ENCODE measurements at places on chromosomes 13 and 19.

DNA sequence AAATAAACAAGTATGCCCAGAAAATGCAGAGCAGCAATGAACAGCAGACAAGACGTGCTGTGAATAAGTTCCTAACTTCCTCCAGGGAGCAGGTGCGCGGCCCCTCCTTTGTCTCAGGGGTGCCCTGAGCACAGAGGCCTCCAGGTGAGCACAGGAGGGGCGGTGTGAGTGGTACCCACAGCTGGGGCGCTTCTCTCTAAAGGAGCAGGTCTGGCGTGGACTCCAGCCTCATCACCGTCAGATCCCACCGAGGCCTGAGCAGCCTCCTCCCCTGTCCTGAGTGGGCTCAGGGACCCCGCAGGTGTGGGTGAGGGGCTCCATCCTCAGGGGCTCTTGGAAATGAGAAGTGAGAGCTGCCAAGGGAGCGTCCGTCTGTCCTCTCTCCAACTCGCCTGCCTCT is 3.2 kb downstream of the LILRA5 start:
- DNase-seq, result no peak

DNA sequence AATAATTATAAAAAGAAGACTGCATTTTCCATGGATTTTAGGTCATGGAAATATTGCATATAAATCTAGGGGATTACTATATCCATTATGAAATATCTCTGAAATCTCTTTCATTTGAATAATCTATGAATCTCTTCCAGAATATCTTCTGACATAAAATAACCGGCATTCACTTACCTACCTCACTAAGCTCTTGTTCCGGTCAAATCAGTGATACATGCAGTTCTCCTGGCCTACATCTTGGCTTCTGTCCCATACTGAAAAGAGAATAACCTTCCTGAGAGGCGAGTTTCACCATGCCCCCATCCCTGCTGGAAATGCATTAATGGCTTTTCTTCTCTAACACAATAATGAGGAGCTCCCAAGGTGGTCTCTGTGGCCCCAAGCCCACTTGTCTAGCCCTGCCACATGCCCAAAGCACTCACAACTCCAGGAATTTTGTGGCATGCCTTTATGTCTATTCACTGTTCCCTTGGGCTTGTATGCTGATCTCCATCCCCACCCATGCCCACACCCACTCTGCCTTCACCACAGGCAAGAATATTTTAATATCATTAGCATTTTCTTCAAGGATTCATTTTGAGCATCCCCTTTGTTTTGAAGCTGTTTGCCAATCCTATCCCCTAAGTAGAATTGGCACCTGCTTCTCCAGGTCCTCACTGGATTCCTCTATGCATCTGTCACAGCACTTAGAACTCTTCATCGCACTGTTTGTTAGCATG is 401.6 kb downstream of the COG6 start:
- DNase-seq, result no peak

DNA sequence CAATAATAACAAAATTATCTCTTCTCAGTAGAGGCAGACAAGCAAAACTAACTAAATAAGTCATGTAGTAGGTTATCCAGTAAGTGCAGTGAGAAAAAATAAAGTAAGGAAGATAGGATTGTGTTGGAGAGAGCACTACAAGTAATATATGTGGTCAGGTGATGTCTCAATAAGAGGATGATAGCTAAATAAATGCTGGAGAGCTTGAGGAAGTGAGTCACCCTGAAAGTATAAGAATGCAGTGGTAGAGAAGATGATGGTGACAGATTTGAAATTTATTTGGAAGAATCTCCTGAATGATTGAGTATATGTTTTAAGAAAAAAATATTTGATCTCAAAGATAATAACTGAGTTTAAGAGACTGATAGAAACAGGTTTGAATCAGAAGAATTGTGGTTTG is 152.2 kb upstream of the PRR20A start:
- DNase-seq, result no peak

DNA sequence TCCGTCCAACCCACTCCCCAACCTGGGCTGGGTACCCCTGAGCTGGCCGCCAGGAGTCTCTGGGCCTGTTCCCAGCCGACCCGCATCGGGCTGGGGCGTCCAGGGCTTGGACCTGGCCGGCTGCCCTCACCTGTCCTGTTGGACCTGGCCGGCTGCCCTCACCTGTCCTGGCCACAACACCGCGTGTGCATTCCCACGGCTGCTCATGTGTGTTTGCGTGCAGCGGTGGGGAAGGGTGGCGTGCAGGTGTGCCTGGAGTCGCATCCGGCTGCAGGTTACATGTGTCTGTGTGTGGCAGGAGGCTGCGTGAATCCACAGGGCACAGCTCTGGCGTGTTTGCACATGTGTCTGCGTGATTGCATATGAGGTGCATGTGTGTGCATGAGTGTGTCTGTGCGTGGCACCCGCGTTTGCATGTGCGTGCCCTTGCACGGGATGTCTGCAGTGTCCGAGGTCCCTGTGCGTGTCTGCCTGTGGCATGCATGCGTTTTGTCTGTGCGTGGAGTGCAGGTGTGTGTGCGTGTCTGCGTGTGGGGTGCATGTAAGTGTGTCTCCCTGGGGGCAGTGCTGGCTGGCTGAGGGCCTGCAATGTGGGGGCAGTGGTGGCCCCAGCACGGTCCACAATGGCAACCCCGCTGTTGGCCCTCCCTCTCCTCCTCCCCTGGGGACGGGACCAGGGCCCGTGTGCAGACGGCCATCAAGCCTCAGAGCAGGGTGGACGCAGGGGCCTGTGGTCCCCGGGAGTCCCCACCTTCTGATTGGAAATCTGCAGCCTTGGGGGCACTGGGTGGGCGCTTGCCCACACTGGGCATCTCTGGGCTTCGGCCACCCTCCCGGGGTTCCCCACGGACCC is 3.4 kb downstream of the EFNA2 start:
- DNase-seq, result no peak

- no peak for DNase-seq
These were observed 797.2 kb upstream of the PCDH9 start for GRCh38 chr13:68027306-68027705.

GRCh38 chr13:31891472-31891871 is 140.1 kb upstream of the FRY start:
- DNase-seq, result no peak

- DNase-seq, result no peak
These were observed 15.4 kb upstream of the TMEM255B start for GRCh38 chr13:113743366-113744195.

DNA sequence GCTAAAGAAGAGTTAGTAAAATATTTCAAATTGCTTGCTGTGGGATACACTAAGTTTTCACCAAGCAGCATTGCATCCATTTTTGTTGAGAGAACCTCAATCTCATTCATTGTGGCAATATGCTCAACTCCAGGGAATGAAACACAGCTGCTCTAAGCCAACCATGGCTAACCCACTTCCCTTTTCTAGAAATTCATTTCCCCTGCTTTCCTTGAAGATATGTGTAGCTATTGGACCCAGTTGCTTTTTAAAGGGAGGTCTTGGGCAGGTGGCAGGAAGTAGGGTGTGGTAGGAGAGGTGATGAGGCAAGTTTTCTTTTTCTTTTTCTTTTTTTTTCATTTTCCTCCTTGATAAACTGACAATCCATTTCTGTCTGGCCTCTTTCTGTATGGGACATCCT is 452.2 kb downstream of the FGF14 start:
- no peak for DNase-seq

Measured in activated T-cell treated with anti-CD3 and anti-CD28 coated beads for 1 hour (primary cell).